Caudate nucleus (tissue), 63 donors: ENCODE measurements at places on chromosomes 2 and 18.

- DNase-seq: no peak
These were observed 197.5 kb upstream of the NRP2 start for GRCh38 chr2:205484764-205485163.

DNA sequence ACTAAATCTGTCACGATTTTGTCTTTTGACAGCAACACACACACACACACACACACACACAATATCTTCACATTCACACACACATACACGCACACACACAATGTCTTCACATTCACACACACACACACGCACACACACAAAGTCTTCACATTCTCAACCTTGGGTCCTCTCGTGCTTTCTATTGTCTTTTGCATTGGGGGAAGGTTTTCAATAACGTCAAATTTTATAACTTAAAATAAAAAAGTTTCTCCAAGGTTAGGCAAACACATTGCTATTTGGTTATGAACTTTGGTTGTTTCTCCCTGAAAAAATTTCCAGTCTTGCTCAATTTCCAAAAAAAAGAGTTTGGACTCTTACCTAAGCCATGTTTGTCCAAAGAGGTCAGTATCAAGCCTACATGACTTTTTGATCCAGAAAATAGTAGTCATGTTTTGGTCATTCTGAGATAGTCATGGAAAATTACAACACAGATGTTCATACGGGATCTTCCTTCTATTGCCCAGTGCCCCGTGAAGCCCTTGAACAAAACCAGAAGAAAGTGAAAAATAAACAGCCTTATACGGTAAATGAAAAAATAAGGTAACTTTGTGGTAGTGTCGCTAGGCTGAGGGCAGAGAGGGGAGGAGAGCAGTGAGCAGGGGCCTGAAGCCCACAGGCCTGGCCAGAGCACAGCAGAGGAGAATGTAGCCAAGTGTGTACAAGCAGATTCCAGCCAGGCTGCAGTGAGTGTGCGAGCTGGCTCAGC is 542.8 kb upstream of the ID2 start:
- no peak for DNase-seq

DNA sequence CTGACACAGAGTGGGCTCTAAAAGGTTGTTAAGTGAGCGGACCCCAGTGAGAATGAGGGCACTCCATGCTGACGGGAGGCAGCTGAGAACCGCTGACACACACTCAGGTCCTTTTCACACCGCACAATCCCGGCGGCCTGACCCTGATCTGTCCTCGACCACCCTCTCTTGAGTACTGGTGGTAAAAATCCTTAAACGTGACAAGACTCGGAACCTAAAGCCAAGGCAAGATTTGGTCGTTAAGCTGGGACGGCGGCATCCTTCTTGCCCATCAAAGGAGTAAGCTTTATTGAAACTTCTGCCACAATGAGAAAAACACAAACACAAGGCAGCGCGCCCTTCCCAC is 569 bp downstream of the TMX3 start:
- no peak for DNase-seq

- DNase-seq: no peak
These were observed 39.0 kb upstream of the AAK1 start for GRCh38 chr2:69682525-69682924.

DNA sequence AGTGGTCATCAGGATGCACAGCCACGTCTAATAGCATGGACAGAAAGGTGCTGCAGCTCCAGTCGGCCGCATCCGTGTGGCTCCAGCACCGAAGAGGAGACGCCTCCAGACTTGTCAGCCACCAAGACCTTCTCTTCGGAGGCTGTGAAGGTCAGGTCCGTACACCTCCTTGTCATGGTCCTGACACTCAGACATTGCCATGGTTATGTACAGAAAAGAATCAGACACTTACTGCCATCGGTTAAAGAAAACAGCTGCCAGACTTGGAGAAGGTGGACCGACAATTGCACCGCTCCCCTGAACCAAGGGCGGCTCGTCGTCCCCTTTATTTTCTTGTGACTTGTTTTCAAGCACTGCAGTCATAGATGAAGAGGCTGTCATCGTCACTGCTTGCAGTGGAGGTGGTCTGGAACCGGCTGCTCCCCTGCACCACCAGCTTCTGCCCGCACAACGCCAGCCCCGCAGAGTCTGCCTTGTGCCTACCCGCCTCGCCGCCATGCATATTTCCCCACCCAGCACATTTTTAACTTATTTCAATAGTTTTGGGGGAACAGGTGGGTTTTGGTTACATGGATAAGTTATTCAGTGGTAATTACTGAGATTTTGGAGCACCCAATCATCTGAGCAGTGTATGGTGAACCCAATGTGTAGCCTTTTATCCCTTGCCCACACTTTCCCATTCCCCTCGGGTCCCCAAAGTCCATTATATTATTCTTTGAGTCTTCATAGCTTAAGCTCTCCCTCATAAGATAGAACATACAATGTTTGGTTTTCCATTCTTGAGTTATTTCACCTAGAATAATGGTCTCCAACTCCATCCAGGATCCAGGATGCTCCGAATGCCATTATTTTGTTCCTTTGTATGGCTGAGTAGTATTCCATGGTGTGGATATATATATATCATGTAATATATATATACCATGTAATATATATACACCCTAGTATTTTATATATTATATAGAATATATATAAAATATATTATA is 18.1 kb downstream of the FBXO48 start:
- DNase-seq: no peak

DNA sequence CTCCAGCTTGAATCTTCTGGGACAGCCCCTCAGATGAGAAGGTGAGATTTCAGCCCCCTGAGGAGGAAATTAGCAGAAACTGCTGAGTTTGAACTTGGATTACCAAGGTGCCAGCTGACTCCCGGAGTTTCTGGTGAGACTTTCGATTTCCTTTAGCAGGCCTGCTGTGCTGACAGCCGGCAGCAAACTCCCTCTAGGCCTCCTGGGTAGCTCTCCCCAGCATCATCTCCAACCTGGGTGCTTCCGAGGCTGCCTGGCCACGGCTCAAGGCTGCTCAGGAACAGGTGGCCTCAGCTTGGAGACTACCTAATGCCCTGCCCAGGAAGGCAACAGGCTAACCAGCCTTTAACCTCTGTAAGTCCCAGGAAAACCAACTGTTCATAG is 16.5 kb downstream of the SDC1 start:
- DNase-seq: no peak
